ENCODE measurements at places on chromosomes 7 and 10.

GRCh38 chr10:8617792-8618191, 563.3 kb downstream of the GATA3 start:
- DNase-seq: no peak
- no peaks in the 10 kb centered on the region for H3K27me3 ChIP-seq
- H3K4me3 ChIP-seq: no peak overlapping the region
- no peaks in the 10 kb centered on the region for H3K36me3 ChIP-seq

GRCh38 chr10:127619546-127620325, 70.6 kb downstream of the NPS start:
- DNase-seq: no peak
- H3K4me1 ChIP-seq: no peaks in the 10 kb centered on the region
- no peak overlapping the region for H3K27ac ChIP-seq
- H3K27me3 ChIP-seq: peaks cover under 1% of the 10 kb centered on the region

DNA sequence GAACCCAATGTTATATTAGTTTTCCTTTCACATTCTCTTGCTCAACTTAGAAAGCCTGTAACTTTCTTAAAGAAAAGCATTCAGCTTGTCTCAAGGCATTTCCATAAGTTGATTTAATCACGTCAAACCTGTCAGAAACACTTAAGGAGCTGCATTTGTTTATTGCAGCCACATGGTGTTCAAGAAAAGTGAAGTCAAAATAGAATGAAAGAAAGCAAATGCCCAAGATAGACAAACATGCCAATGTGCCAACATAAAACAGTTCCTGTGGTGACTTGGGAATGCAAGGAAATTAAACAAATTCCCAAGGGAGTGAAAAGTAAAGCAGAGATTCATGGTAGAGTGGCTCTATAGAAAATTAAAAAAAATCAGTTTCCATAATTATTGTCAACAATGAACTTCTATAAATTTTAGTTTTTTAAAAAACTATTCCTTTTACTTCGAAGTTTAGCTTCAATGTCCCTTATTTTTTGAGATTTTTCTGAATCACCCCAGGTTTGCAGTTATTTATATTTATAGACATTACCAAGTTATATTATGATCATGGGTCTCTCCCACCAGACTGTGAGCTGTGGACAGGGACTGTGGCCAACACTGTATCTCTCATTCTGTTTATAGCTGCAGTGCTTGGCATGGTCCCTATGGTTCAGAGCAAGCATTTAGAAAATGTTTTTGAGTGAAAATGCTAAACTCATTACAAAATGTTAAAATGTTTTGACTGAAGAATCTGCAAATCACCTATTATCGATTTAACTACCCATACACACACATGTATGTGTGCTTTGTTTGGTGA, 887.4 kb downstream of the REEP3 start:
- no peak overlapping the region for H3K27ac ChIP-seq
- no peaks in the 10 kb centered on the region for H3K27me3 ChIP-seq
- H3K4me3 ChIP-seq: no peak overlapping the region
- no peak for DNase-seq

DNA sequence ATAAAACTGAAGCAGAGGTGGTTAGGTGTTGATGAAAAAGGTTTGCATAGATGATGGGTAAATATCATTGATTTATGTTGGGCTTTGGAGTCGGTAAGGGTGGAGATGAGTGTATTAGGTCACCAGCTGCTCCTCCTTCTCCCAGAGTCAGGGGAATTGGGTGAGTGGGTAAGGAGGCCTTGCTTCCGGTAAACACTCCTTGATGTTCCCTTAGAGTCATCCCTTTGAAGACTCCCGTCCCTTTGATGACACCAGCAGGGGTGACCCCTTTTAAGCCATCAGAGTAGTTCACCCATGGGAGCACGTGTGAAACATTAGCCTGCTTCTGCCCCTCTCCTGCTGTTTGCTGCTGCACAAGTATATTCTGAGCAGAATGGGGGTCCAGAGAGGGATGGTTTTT, 92.2 kb upstream of the DKK1 start:
- no peak overlapping the region for H3K27ac ChIP-seq
- no peak overlapping the region for H3K4me3 ChIP-seq
- peak; percentile 58 for DNase-seq
- peaks cover 8% of the 10 kb centered on the region for H3K4me1 ChIP-seq
- H3K27me3 ChIP-seq: no peaks in the 10 kb centered on the region

- H3K36me3 ChIP-seq: peaks cover 68% of the 10 kb centered on the region
- no peak overlapping the region for H3K4me3 ChIP-seq
- no peak overlapping the region for H3K27ac ChIP-seq
- H3K27me3 ChIP-seq: no peaks in the 10 kb centered on the region
- DNase-seq: no peak
Observed at GRCh38 chr10:118332236-118332635, 9.9 kb downstream of the FAM204A start.

GRCh38 chr10:30823651-30824050, 194.1 kb upstream of the LYZL2 start:
- H3K4me3 ChIP-seq: no peak overlapping the region
- peaks cover 12% of the 10 kb centered on the region for H3K27me3 ChIP-seq
- no peaks in the 10 kb centered on the region for H3K36me3 ChIP-seq

Measured in HepG2 (cell line).